ENCODE measurements at places on chromosomes 13 and 19.

- DNase-seq, result no peak
Measured at GRCh38 chr13:41931337-41931736, 29.6 kb downstream of the VWA8 start.

GRCh38 chr13:82627183-82627582 lies 1255.1 kb downstream of the SLITRK1 start:
- DNase-seq, result no peak

DNA sequence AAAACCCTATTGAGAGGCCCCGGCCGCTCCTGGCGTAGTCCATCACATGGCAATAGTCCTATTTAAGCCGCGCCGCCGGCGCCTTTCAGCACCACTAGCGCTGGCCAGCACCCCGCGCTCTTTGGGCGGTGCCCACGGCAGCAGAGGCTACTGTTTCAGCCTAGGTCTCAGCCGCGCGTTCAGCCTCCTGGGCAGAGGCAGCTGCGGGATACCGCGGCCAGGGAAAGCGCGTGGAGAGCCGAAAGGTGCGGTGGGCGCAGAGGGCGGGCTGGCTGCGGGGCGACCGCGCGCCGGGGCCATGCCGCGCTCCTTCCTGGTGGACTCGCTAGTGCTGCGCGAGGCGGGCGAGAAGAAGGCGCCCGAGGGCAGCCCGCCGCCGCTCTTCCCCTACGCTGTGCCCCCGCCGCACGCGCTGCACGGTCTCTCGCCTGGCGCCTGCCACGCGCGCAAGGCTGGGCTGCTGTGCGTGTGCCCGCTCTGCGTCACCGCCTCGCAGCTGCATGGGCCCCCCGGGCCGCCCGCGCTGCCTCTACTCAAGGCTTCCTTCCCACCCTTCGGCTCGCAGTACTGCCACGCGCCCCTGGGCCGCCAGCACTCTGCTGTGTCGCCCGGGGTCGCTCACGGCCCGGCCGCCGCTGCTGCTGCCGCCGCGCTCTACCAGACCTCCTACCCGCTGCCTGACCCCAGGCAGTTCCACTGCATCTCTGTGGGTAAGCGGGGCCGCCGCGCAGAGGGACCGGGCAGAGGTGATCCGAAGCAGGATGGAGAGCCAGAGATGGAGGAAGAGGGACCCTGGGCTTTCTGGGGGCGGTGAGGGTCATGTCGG lies at the start of gene GSX1:
Gene GSX1 (plus strand): TSS at position 91 of the 826 bp plus-strand sequence. CDS start 208 bp downstream, at position 299.
- DNase-seq, result peak; percentile 7

GRCh38 chr13:45333251-45333976 lies 7.6 kb downstream of the TPT1 start:
- no peak for DNase-seq

GRCh38 chr13:27578121-27579030 lies 42.0 kb downstream of the LNX2 start:
- DNase-seq, result no peak

- DNase-seq, result no peak
Measured at GRCh38 chr13:85381082-85381481, 418.1 kb downstream of the SLITRK6 start.

- DNase-seq, result no peak
Measured at GRCh38 chr19:56896095-56896494, 55.6 kb upstream of the PEG3 start.

DNA sequence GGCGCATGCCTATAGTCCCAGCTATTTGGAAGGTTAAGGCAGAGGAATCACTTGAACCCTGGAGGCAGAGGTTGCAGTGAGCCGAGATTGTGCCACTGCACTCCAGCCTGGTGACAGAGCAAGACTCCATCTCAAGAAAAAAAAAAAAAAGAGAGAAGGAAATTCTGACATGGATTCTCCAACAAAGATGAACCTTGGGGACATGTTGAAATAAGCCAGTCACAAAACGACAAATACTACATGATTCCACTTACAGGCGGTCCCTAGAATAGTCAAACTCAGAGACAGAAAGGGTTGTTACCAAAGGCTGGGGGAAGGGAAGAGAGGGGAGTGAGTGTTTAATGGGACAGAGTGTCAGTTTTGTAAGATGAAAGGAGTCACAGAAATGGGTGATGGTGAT lies 66.4 kb downstream of the F2RL3 start:
- no peak for DNase-seq

GRCh38 chr13:111468037-111468959 lies 147.9 kb downstream of the TEX29 start:
- DNase-seq, result no peak

GRCh38 chr19:18593367-18594095 lies 4.9 kb downstream of the REX1BD start:
- no peak for DNase-seq

GRCh38 chr13:84121456-84121855 lies 239.2 kb upstream of the SLITRK1 start:
- no peak for DNase-seq

GRCh38 chr13:94622344-94622743 lies 20.7 kb downstream of the GPR180 start:
- no peak for DNase-seq

DNA sequence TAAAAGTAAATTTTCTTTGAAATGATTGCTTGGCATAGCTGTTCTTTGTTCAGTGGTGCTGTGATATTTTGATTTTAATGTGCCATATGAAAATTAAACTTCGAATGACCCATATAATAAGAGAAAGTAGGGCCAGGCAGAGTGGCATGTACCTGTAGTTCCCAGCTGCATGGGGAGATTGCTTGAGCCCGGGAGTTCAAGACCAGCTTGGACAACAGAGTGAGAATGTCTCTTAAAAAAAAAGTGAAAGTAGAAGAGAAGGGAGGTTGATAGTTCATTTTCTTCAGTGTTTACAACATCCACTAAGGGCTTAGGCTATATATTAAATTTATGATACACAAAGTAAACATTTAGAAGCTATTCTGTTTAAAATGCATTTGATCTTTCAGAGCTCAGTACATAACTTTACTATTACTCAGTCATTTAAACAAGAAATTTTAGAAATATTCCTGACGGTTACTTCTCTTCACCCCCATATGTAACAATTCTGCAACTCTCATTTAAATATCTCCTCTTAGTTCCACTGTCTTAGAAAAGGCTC lies 17.2 kb upstream of the RFC3 start:
- no peak for DNase-seq

DNA sequence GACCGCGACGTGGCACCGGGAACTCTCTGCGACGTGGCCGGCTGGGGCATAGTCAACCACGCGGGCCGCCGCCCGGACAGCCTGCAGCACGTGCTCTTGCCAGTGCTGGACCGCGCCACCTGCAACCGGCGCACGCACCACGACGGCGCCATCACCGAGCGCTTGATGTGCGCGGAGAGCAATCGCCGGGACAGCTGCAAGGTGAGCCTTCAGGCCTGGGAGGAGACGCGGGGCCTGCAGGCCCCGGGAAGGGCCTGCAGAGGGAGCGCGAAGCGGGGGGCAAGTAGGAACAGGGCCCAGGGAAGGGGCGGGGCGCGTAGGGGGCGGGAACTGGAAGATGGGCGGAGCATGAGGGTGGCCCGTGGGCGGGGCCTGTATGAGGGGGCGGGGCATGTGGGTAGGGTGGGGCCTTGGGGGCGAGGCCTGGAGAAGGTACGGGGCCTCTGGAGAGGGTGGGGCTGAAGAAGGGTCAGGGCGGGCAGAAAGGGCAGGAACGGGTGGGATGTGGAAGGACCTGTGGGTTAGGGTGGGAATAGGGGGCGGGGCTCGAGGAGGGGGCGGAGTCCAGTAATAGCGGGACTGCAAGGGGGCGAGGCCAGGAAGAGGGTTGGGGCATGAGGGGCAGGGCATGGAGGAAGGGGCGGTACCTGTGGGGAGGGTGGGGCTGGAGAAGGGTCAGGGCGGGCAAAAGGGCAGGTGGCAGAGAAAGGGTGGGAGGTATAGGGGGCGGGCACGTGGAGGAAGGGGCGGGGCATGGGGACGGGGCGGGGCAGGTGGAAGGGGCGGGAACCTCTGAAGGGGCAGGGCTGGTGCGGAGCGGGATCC lies 2.5 kb downstream of the CFD start:
- peak; percentile 44 for DNase-seq

- DNase-seq, result no peak
Measured at GRCh38 chr19:31066385-31066784, 282.9 kb downstream of the TSHZ3 start.

- DNase-seq, result no peak
Measured at GRCh38 chr19:45355402-45355801, 14.9 kb downstream of the KLC3 start.

GRCh38 chr19:55990831-55991230 lies 4.3 kb downstream of the NLRP5 start:
- no peak for DNase-seq

DNA sequence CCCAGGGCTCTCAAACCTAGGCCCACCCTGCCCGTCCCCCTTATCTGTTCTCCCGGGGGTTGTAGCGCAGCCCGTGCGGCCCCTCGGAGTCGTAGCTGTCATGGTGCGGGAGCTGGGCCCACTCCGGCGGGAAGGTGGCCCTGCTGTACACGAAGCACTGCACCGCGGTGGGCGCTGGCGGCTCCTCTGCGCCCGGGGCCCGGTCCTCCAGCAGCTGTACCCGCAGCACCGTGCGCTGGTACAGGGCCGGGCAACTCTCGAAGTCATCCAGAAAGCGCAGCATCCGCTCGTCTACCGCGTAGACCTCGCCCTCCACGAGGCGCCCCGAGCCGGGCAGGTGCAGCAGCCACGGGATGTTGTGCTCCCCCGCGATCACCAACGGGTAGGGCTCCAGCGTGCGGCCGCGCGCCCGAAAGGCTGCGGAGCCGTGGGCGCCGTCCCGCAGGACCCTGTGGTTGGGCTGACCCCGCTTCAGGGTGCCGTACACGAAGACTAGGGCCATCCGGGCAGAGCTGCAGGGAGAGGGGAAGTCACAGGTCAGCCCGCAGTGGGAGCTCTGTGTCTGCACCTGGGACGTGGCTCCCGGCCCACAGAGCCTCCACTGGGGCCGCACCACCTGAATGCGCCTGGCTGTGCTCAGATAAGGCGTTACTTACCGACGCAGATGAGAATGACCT lies 56.4 kb downstream of the GGACT start:
- no peak for DNase-seq

DNA sequence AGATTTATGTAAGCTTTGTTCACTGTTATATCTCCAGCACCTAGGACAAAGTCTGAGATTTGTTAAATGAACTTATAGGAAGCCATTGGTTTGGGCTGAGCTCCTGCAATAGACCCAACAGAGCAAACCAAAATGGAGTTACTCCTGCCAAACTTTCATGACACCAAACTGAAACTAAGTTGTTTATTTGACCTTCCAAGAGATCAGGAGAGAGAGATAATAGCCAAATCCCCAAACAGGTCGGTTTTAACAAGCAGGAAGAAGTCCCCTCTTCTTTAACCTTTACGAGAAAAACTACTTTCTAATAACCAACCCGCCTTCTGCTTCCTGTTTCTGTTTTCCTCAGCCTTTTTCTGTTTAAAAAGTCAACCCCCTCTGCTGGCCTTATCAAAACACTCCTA lies 54.9 kb upstream of the ATP12A start:
- no peak for DNase-seq

DNA sequence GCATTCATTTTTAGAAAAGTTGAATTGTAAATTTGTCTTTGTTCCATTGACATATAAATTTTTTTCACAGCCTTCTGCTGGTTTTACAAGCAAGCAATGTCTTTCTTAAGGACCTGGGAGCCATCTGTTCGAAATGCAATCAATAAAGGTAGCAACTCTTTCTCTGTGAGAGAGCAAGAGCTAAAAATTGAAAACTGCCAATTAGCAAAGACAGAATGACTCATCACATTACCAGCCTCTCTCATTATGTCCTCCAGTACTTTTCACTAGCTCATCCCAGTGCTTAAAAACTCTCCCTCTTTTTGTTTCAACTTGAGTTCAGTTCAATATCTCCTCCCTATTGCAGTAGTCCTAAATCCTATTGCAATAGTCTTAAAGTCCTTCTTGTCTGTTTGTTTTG lies 760.7 kb upstream of the SLITRK6 start:
- no peak for DNase-seq

DNA sequence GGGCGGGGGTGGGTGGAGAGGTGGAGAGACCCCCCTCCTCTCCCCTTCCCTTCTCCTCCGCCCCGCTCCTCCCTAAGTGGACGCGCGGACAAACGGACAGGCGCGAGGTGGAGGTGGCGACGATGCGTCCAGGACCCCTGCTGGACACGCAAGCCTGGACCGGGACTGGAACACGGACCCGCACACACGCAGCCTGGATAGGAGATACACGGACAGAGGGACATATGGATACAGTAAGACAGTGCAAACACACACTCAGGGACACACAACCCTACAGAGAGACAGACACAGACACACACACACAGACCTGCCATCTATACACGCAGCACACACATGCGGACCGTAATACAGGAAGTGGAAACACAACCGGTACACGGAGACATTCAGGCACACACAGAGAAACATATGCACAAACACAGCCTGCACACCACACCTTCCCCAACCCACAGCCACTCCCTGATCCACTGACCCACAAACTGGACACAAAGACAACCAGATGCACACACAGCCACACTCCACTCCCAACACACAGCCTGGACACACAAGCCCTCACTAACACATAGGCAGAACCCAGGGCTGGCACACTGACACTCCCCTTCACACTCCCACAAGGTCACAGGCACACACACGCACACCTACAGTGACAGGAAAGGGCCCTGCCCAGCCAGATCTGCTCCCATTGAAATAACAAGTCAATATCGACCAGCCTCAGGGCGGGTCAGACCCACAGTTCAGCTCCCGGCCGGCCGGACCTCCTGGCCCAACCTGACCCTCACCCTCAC lies 696 bp upstream of the ERFL start:
- no peak for DNase-seq

DNA sequence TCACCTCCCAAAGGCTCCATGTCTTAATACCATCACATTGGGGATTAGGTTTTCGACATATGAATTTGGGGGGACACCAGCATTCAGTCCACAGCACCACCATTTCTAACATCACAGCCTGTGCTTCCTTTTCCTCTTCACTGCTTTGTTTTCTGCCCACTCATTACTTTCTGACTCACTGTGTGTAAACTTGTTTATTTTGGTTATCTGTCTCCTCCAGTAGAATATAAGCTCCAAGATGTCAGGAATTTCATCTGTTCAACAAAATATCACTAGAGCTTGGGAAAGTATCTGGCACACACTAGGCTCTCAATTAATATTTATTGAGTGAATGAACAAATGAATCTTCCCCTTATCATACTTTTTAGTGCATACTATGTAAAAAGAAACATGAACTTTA lies 152.0 kb downstream of the NUFIP1 start:
- no peak for DNase-seq

DNA sequence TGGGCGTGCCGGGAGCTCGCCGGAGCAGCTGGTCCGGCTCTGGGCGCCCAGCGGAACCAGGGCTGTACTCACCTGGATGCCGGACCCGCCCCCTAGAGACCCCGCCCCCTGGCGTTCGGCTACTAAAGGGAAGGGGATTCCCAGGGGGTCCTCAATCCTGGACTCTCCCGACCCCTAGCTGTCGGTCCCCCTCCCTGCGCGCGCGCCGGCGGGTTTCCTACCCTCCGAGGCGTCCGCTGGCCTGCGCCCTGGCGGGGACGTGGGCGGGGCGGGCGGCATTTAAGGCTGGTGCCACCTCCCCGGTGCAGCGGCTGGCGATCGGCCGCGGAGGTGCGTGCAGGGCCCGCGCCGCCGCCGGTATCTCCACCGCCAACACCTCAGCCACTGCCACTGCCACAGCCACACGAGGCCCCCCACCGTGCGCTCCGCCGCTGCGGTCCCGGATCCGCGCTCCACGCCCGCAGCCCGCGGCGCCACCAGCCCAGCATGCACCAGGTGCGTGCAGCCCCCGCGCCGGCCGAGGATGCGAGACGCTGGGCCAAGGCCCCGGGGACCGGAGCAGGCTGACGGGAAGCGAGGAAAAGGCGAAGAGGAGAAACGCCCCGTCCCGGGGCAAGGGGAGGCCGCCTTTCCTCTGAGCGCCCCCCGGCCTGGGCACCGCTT lies at the start of gene ATP12A:
Gene ATP12A (plus strand): TSS at position 151 of the 663 bp plus-strand sequence. CDS start 336 bp downstream, at position 487.
- DNase-seq, result peak; percentile 19
